Placental epithelial cell (primary cell): ENCODE measurements at places on chromosomes 7 and 10. TPM values are rescaled to one million over a fixed set of nuclear protein-coding genes. Genes with fewer than 3 reads are reported as not detected.

Gene DENND2A
- total RNA-seq, result 12.7 and 26.3 TPM in 2 replicates

Gene BTBD16
- total RNA-seq, result not detected in 2 replicates

Gene ERV3-1
- 15.9 and 22.0 TPM in 2 replicates for total RNA-seq

Gene CUEDC2
- total RNA-seq, result 25.9 and 41.6 TPM in 2 replicates

Gene MMP21
- 0.11 TPM in 1 of 2 replicates, not detected in the other for total RNA-seq

Gene HELLS
- total RNA-seq, result 14.4 and 15.7 TPM in 2 replicates
